Fibroblast of lung (primary cell): ENCODE measurements at places on chromosomes 5 and 9. TPM values are rescaled to one million over a fixed set of nuclear protein-coding genes. Genes with fewer than 3 reads are reported as not detected.

DNA sequence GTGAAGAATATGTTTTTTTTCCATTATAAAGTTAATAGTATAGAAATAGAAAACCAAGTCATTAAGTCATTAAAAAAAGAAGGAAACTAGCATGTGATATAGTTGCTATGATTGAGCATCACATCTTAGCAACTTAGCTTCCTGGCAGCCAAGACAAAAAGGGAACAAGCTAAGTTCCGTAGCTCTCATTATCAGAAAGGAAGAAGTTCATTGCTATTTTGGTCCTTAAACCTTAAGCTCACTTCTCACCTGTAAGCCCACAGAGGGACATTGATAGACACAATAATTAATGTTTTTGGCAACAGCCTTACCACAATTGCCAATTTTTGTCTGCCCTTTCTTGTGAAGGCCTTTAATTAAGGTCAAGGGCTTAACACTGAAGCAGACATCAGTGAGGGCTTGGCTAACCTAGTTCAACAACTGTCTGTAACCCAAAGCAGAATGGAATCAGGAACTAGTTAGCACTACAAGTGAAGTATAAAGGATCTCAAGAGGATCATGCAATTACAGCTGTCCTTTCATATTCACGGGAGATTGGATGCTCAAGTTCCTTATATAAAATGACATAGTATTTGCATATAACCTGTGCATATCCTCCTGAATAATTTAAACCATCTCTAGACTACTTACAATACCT, 24.0 kb upstream of the KLF4 start:
- no peaks in the 10 kb centered on the region for H3K4me1 ChIP-seq
- H3K4me3 ChIP-seq = no peak overlapping the region
- no peak overlapping the region for H3K27ac ChIP-seq
- H3K36me3 ChIP-seq = no peaks in the 10 kb centered on the region
- no peaks in the 10 kb centered on the region for H3K27me3 ChIP-seq

GRCh38 chr5:15914638-15915037, 265.0 kb downstream of the MARCHF11 start:
- H3K4me3 ChIP-seq = peak overlapping the region; percentile 30
- peak; percentile 62 for DNase-seq
- no peaks in the 10 kb centered on the region for H3K4me1 ChIP-seq
- H3K27ac ChIP-seq = no peak overlapping the region
- no peaks in the 10 kb centered on the region for H3K36me3 ChIP-seq

- no peaks in the 10 kb centered on the region for H3K36me3 ChIP-seq
- no peak overlapping the region for H3K4me3 ChIP-seq
- no peak overlapping the region for H3K27ac ChIP-seq
Measured at GRCh38 chr9:12666813-12667212, 26.4 kb upstream of the TYRP1 start.

- H3K36me3 ChIP-seq = no peaks in the 10 kb centered on the region
- no peaks in the 10 kb centered on the region for H3K27me3 ChIP-seq
- H3K27ac ChIP-seq = no peak overlapping the region
Measured at GRCh38 chr5:111946556-111946955, 189.6 kb upstream of the NREP start.

GRCh38 chr5:118326481-118327045, 661.8 kb downstream of the DTWD2 start:
- no peak overlapping the region for H3K27ac ChIP-seq
- no peak overlapping the region for H3K4me3 ChIP-seq
- DNase-seq = peak; percentile 43
- H3K4me1 ChIP-seq = no peaks in the 10 kb centered on the region
- no peaks in the 10 kb centered on the region for H3K36me3 ChIP-seq

DNA sequence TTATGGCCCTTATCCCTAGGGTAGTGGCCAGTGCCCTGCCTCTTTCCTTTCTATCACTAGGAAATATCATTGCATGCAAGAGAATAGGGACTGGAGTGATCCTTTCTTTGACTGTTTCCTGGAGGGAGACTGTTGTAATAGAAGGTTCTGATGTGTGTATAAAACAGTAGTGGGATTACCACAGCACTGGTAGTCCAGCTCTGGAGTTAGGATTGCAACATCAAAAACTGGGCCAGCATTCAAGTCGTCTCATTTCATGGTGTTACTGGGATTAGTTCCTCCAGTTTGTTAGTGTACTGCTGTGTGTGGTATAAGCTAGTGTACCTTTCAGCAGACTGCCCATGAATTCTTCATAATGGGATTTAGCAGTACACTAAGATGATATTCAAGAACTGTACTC, 45.8 kb downstream of the KIAA1958 start:
- no peak overlapping the region for H3K27ac ChIP-seq
- H3K36me3 ChIP-seq = no peaks in the 10 kb centered on the region
- H3K4me3 ChIP-seq = no peak overlapping the region
- H3K4me1 ChIP-seq = no peaks in the 10 kb centered on the region
- H3K27me3 ChIP-seq = no peaks in the 10 kb centered on the region
- DNase-seq = peak; percentile 89

DNA sequence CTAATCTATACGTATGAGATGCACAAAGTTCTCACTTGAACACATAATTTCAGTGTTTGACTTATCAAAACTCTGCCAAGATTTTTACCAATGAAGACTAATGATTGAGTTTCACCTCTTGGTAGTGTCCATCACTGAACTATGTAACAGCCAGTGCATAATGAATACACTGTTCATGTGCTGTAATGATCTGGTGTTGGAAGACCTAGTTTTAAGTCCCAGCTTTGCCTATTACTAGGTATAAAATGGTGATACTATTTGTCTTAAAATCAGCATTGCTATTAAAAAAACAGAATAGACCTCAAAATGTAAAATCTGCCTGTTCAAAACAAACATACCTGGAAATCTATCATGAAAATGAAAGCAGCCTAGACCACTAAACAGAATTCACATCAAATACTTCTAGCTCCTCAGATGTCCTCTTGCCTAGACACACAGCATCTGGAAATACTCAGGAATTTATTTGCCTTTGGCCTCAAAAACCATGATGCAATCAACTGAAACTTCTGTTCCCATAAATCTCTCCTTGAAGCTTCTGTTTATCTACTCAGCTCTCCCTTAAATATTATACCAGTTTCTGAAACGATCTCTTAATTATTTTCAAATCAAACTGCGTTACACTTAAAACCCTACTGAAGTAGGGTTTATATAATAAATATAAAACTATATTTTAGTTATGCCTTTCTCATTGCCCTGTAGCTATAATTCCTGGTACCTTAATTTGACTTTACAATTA, 38.1 kb downstream of the MRPS27 start:
- peaks cover 16% of the 10 kb centered on the region for H3K4me1 ChIP-seq
- H3K27ac ChIP-seq = no peak overlapping the region
- no peak overlapping the region for H3K4me3 ChIP-seq
- peak; percentile 82 for DNase-seq

GRCh38 chr9:77856615-77857014, 175.0 kb downstream of the GNAQ start:
- peak; percentile 20 for DNase-seq
- H3K4me1 ChIP-seq = peaks cover 10% of the 10 kb centered on the region
- H3K36me3 ChIP-seq = no peaks in the 10 kb centered on the region

Gene RNF180
- total RNA-seq = 2.6 and 2.8 TPM in 2 replicates

Gene POLE3
- total RNA-seq = 17.3 and 22.6 TPM in 2 replicates

Gene CCDC171
- 4.6 and 4.8 TPM in 2 replicates for total RNA-seq
